ENCODE measurements at places on chromosomes 6 and 20.

- no peak for DNase-seq
Measured at GRCh38 chr6:108180776-108181175, 15.0 kb downstream of the NR2E1 start.

DNA sequence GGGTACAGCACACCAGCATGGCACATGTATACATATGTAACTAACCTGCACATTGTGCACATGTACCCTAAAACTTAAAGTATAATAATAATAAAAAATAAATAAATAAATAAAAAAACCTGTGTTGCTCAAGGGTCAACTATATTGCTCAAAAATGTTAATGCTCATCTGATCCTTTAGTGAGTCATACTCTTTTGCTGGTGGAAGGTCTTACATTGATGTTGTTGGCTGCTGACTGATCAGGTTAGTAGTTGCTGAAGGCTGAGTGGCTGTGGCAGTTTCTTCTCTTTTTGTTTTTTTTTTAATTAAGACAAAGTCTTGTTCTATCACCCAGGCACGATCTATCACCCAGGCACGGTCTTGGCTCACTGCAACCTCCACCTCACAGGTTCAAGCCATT lies 29.6 kb upstream of the SMIM26 start:
- DNase-seq, result no peak

GRCh38 chr20:53162251-53162835 lies 190.2 kb downstream of the TSHZ2 start:
- DNase-seq, result peak; percentile 13

DNA sequence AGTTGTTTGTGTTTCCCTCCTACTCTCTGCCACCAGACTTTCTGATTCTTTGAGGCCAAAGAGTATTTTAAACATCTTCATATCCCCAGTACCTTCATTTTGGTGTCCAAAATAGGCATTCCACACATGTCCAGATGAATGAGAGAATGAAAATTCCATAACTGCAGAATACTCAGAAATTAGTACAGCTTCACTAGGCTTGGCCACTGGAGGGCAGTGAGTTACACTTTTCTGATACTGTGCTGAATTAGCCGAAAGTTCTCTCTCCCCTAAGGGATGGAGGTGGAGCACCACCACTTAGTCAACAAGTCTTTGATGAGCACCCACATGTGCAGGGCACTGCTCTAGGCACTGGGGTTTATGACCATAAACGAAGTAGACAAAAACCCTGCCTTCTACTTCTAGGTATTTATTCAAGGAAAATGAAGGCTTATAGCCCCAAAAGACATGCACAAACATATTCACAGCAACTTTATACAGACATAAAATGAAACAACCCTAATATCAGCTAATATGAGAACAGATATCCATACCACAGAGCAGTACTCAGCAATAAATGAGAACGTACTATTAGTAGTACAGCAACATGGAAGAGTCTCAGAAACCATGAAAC lies 46.1 kb upstream of the TMEM217 start:
- DNase-seq, result no peak

- no peak for DNase-seq
Measured at GRCh38 chr20:24501764-24502556, 32.5 kb downstream of the SYNDIG1 start.

DNA sequence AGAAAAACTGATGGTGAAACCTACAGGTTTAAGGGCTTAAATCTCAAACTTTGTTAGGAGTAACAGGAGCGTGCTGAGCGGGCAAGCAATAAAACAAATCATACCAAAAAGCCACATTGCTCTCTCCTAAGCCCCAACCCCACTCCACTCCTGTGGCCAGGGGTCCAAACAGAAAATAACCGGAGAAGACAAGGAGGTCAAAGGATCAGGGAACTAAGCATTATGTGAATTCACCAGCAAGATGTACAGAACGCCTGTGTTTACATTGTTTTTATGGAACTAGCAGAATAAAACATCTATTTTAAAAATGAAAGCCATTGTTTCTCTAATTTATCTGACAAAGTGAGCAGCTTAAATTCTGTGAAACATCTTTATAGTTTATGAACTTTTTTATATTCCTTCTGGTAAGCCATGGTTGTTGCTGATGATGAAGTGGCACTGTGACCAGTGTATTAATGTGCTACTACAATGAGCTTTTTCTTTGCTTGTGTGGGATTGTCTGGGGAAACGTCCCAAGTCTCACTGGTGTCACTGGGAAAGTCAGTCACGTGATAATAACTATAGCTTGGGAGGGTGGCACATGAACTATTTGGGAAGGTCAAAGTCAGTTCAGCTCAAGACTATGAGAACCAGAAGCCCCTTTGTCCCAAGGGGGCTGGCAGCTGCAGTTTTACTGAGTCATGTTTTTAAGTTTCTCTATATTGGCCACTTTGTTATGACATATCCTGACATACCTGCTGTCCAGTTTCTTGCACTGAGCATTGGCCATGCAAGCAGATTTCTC lies 9.8 kb downstream of the FAM210B start:
- DNase-seq, result no peak

DNA sequence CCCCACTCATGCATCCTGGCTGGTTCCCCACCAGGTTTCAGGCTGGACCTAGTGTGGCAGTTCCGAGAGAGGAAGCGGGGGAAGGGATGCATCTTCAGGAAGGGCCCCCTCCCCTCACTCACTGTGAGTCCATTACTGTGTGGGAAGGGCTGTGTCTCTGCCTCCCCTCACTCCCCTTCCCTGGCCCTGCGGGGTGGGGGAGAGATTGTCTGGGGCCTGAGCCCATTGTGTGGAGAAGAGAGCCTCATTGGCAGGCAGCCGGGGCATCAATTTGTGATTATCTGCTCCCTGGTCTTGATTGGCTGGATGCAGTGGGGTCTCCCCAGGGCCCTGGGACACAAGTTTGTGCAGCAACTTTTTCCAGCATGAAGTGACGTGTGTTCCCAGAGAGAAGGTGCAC lies 4.1 kb upstream of the MYT1 start:
- no peak for DNase-seq

Measured in mucosa of descending colon (tissue), 3 donors.